ENCODE measurements at places on chromosomes 13 and 19.

GRCh38 chr13:20342311-20342710 is 110.2 kb upstream of the GJB6 start:
- no peak for DNase-seq

GRCh38 chr19:14105680-14106079 is 11.9 kb downstream of the PRKACA start:
- DNase-seq, result no peak

- no peak for DNase-seq
Observed at GRCh38 chr19:23262920-23263319, 12.7 kb upstream of the ZNF724 start.

DNA sequence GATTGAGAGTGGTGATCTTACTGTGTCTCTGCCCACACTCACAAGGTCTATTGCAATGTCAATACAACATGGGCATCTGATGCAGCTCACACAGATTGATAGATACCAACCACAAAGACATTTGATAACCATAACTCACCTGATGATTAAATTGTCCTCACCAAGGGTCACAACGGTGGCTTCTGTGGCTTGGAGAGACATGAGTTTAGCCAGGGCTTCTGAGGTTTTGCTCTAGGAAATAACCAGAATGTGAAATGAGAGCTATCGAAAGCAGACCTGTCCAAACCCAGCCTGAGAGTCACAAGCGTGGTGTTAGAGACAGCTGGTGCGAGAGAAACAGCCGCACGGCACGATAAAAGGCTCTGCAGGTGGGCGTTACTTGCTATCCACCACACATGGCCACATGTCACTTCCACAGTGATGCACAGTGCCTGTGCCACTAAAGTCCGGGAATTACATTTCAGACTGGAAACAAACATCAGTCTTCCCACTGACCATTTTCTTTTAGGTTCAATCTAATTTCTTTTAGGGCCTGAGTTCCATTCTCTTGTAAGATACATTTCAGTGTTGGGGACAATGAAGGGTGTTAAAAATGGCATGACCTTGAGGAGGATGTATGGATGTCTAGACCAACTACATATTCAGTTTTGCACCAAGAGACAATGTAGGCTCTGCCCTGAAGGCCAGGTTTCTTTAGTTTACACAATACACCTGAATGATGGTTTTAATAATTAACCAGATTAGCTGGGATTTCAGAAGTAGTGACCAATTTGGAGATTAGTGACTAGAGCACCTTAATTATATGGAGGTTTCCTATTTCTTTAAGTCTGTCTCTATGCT is 53.7 kb downstream of the ATP7B start:
- no peak for DNase-seq

- no peak for DNase-seq
Observed at GRCh38 chr19:19111136-19111835, 27.0 kb downstream of the TMEM161A start.

DNA sequence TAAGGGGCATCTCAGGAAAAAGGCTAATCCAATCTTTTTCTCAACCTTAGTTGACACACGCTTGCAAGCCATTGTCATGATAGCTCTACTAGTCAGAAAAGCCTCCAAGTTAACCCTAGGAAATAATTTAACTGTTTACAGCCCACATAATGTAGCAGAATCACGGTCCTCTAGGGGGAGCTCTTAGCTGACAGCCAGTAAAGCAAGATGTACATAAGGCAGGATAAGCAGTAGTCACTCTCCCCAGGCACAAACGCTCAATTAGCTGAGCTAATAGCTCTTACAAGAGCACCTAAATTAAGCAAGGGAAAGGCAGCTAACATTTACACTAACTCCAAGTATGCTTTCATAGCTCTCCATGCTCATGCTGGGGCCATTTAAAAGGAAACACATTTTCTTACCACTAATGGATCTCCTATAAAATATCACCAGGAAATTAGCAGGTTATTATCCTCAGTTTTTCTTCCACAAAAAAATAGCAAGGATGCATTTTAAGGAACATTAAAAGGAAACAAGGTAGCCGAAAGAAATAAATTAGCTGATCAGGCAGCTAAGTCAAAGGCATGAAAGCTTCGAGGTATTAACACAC is 33.7 kb upstream of the ZSCAN5A start:
- DNase-seq, result no peak
